SJCRH30 (cell line): ENCODE measurements at places on chromosomes 1 and 21.

DNA sequence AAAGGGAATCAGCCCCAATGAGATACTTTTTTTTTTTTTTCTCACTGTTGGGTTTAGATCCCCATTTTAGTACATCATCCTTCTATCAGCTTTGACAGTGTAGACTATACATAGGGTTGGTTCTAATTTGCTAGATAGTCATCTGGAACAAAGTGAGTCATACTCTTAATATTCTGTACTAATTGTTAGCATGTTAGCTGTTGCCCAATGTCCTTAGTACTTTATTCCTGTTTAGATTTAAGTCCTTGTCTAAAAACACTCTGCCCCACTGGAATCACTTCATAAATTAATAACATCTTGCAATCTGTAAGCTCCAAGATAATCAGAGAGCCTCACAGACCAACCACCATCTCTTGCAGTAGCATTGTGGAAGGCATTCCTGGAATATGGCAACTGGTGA, 209.8 kb upstream of the KIAA0040 start:
- DNase-seq = no peak

- DNase-seq = no peak
Observed at GRCh38 chr1:46020010-46020409, 112.4 kb downstream of the PIK3R3 start.

DNA sequence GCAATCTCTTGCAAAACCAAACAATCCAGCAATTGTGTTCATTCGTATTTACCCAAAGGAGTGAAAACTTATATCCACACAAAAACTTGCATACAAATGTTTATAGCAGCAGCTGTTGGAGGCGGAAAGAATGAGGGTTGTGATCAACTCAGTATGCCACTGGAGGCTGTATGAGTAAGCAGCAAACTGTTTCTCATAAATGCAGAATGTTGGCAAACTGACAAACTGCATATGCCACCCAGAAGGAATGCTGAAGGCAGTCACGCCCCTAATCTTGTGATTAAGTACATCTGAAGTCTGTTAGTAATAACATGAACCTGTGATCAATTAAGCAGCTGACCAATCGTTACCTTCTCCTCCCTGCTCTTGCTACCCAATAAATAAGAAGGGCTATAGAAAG, 60.5 kb upstream of the CR2 start:
- DNase-seq = peak; percentile 90

DNA sequence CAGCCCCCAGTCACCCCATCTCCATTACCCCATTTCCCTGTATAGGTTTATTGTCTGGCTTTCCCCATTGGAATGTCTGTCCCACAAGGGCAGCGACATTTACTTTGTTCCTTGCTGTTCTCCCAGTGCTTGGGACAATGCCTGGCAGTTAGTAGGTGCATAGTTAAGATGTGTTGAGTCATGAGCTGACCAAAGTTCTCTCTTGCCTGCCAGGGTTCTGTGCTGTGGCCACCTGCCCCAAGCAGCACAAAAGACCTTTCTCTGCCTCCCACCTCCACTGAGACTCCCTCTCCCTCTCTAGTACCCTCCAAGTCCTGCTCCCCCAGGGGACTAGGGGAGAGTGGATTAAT, 40.0 kb downstream of the TMCO4 start:
- DNase-seq = peak; percentile 64

DNA sequence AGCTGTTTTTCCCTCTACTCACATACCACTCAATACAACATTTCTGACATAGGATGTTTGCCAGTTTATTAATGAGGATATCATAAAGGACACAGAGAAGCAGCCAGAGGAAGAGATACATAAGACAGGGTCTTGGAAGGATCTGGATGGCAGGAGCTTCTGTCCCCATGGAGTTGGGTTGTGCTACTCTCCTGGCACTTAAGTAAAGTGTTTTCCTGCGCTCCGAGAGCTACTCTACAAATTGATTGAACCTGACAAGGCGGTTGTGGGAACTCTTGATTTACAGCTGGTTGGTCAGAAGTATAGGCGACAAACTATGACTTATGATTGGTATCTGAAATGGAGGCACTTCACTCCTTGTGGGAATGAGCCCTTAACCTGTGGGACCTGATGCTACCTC, 208.8 kb downstream of the HMCN1 start:
- no peak for DNase-seq

- no peak for DNase-seq
Observed at GRCh38 chr21:22536509-22536908, 1538.3 kb downstream of the NCAM2 start.

DNA sequence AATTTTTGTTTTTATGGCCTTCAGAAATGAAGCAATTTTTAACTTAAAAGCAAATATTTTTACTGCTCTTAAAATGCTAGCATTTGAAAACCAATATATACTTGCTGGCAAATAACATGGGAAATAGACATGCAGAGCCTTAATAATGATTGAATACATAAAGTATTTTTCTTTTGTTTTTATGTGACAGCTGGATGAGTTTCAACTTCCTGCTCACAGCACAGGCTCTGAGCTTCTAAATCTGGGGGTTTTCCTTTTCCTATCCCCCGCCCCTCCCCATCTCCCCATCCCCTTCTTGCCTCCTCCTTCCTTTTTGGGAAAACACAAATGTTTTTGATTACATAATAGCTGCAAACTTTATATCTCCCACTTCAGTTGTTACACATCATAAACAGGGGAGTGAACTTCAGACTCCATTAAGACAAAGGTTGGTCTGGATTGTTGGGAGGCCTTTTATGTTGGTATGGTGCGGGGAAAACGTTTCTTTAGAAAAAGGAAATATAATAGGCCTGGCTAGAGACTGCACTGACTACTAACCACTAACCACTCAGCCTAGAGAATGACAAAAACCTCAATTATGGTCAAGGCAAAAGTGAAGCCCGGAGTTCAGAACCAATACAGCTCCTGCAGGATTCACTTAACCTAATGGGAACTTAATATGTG, 116.1 kb upstream of the GORAB start:
- no peak for DNase-seq

- DNase-seq = no peak
Observed at GRCh38 chr21:32908534-32908933, 117.2 kb upstream of the OLIG2 start.

DNA sequence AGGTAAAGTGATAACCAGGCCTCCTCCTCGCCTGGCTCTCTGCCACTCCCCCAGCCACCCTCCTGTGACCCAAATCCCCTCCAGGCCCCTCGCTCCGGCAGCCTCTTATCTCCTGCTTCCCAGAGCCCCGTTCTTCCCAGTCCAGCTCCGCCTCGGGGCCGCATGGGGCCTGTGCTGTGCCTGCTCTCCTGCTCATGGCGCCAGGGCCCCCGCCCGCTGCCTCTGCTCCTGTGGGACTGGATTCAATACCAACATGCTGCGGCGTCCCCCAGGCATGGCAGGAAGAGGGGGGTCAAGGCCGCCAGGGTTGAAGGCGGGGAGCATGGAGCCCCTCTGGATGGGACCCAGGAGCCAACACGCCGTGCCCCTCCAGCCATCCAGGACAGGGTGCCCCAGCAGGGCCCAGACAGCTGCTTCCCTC, 213.0 kb upstream of the VAMP3 start:
- DNase-seq = peak; percentile 28

GRCh38 chr21:31577271-31577670, 82.2 kb upstream of the SOD1 start:
- no peak for DNase-seq

DNA sequence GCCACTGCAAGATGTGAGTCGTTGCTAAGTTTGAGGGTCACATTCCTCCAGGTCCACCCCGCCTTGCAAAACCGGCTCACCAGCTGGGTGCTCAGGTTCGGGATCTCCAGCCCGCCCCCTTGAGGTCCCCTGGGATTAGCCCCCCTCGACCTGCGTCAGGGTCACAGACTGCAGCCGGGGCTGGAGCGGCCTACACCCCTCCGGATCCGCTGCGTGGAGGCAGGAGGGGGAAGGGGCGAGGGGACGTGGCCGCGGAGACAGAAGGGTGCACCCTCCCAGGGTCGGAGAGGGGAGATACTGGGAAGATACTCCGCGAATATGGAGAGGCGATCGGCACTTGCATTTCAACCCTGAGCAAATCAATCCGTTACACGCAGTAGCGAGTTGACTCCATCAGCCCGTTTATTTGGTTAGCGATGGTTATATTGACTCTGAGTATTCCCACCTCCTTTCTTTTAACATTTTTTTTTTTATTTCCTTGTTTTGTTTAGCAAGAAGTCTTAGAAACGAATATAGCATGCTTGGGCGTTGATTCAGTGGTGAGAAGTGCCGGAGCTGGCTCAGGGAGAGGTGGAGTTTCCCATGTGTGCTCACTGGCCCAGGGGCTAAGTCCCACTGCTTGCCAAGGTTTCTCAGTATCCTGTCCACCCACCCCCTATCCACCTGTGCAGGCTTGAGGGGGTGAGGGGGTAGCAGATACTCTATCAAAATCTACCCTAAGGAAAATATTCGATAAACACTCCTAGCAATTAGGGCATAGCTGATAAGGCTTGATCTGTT, 997 bp downstream of the IFNAR2 start:
- peak; percentile 57 for DNase-seq

DNA sequence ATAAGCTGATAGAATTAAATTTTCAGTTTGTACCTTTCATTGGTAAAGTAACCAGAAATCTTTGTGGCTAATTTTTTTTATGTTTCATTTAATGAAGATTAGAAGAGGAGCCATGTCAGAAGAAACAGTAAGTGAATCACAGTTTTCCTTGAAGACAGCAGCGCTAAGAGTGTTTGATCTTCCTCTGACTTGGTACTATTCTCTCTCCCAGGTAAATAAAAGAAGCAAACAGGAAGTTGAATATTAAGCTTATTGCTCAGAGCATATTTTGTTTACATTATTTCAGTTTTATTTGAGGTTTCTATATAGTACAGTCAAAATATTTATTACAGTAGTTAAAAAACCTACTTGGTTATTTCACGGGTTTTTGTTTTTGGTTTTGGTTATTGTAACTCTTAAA, 3.7 kb downstream of the MIGA1 start:
- DNase-seq = no peak

GRCh38 chr1:12615159-12615864, 2.7 kb downstream of the DHRS3 start:
- DNase-seq = no peak

DNA sequence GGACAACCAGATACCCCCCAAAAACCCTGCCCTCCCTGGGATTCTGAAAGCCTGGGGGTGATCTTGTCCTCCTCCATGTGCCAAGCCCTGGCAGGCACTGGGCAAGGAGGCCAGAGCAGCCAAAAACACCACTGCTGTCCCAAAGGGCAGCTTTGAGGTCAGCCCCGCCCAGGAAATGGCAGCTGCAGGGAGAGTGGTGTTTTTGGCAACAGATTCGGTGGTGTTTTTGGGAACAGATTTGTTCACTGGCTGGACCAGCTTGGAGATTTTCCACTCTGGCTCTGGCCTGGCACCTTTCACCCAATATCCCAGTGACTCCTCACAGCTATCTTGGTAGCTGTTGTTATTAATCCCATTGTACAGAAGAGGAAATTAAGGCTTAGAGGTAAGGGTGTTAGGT, 34.7 kb downstream of the LRP8 start:
- DNase-seq = peak; percentile 30

DNA sequence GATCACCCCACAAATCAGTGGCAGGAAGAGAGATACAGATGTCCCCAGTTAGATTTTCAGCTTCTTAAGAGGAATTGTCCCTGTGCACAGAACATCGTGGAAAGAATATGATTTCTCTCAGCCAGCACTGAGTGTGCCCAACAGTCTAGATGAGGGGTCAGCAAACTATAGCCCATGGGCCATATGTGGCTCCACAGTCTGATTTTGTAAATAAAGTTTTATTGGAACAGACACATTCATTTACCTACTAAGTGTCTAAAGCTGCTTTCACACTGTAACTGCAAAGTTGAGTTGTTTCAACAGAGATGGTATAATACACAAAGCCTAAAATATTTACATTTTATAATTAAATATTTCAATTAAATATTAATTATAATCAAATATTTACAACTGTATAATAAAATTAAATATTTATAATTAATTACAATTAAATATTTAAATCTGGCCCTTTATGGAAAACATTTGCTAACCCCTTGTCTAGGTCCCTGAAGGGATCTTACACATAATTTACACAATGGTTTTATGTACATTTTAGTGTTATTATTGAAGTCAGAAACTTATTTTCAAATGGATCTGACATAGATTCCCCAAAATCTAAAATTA, 407.6 kb downstream of the PTPRU start:
- DNase-seq = no peak

- DNase-seq = no peak
Observed at GRCh38 chr1:3522564-3523265, 68.2 kb downstream of the ARHGEF16 start.

- no peak for DNase-seq
Observed at GRCh38 chr1:55362558-55362957, 147.4 kb upstream of the USP24 start.

DNA sequence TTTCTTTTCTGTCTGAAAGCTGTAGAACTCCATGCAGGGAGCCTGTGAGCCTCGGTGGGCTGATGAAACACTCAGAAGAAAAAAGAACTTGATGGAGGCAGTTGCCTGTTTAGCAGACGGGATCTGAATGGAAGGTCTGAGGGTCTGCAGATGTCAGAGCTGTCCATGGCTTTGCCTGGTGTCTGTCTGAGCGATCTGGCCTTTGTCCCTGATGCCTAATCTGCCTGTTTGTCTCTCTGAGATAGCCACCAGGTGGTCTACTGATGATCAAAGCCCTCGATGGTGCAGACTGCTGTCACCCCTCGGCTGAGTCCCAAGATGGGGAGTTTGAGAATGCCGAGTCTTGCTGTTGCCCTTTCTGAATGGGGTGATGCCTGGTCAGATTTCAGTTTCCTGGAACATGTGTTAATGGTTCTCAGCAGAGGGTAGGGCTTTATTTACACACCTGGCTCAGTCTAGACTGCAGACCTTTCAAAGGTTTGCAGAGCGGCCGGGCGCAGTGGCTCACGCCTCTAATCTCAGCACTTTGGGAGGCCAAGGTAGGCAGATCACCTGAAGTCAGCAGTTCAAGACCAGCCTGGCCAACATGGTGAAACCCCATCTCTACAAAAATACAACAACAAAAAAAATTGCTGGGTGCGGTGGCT, 90.4 kb downstream of the KIF26B start:
- DNase-seq = no peak

DNA sequence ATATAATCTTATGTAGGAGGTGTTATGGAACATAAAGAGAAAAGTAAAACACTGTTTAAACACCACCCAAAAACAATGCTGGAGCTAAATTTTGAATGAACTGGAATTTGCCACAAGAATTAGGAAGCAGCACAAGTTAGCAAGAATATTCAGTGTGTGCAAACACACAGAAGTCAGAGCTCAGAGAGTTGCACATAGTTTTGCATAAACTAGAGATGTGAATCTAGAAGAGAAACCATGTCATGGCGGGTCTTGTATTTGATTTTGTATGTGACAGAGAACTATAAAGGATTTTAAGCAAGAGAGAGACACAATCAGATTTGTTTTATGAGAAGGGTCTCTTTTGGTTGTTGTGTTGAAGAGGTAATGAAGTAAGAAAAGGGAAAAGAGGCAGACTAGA, 38.2 kb downstream of the SELENOF start:
- DNase-seq = no peak
